Stimulated activated CD4-positive, alpha-beta T cell treated with anti-CD3 and anti-CD28 coated beads, TNF-alpha, amount 100 ng/mL, for 1 hour (primary cell): ENCODE measurements at places on chromosomes 5 and 9.

- no peak for DNase-seq
Observed at GRCh38 chr9:33297432-33297831, 7.1 kb downstream of the NFX1 start.

- no peak for DNase-seq
Observed at GRCh38 chr9:107760469-107761242, 271.1 kb upstream of the KLF4 start.

DNA sequence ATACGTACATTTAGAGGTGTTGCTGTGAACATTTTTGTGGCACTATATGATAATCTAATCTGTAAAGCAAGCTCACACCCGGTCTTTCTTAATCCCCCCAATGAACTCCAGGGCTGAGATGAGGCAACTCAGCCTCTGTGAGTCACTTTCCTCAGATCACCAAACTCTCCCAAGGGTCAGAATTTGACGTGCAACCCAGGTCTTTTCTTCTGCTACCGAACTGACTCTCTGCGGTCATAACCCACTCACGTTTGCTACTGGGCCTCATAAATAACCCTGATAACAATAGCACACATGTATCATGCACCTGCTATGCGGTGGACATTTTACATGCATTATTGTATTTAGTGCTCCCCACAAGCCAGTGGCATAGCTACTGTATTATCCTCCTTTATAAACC lies 153.1 kb downstream of the DROSHA start:
- DNase-seq, result no peak

DNA sequence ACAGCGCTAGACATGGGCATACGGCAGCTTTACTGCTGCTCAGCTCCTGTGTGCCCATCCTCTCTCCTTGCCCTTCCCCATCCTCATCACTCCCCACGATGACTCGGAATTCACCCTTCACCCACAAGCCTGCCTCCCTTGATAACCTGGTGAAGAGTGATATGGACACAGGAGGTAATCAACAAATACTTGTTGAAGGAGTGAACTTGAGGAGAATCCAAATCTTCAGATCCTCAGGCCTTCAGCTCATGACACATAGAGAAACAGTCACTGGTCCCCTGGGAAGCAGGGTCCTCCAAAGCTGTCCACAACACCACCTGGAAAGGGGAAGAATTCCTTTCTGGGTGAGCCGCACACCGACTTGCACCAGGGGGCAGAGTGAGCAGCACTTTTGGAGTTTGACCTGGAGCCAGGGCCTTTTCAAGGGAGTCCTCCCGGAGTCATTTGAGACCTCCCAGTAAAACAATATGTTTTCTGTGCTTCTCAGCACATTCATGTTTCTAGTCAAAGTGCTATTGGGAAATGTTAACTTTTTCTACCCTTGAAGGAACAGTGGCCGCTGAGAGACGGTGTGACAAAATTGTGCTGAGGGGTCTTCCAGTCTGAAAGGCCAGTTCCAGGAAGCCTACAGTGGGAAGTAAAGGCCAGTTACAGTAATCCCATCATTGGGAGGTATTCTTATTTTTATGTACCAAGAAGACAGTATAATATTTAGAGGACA lies 332.3 kb downstream of the CWC27 start:
- no peak for DNase-seq

DNA sequence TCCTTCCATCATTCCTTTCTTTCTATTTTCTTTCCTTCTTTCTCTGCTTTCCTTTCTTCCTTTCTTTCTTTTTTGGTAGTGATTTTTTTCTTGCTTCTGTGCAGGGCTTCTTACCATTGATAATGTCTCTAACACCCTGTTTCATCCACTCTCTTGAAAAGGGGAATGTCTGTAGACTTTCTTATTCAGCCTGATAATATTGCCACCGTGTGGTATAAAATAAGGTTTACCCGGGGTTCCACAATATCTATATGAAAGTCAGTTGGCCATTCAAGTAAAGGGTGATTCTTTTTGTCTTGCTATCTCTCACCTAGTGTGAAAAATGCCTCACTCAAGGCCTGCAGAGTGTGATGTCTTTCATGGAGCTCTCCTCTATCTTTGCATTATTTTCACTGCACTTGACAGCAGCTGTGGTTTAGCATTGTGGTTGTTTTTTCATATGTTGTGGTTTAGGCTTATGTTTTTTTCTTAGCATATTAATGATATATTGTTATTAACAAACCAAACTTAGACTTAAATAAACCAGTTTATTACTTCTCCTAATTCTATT lies 153.9 kb downstream of the CSNK1G3 start:
- DNase-seq, result no peak

DNA sequence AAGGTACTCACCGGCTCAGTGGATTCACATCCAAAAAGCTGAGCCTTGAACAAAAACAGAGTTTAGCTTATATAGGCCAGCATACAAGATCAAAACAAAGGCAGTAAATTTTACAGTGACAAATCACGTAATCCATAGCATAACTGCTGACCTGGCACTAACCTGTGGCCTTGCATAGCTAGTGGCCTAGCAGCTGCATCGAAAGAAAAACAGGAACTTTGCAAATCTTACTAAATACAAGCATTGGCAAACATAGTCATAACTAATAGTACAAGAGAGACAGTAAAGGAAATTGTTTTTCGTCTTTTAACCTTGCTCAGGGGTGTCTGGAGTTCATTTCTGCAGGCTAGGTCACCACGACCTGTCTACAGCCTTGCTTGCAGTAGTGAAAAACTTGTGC lies 4.8 kb downstream of the HSDL2 start:
- DNase-seq, result no peak

GRCh38 chr5:24854850-24855249 lies 210.1 kb upstream of the CDH10 start:
- no peak for DNase-seq

DNA sequence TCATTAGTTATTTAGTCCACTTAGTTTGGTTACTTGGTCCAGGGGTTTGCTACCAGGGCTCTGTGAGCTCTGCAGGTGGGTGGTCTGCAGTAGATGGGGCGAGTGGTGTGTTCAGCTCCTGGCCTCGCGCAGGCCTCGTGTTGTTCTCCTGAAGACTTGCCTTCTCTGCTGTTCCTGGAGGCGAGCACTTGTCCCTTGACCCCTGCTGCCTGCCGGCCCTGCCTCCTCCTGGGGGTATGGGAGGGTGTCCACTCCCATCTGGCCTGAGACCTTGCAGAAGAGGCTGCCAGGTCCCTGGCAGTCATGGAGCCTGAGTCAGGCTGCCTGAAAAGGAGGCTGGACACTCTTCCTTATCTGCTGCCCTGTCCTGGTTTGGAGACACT lies 137.0 kb downstream of the CACNA1B start:
- DNase-seq, result no peak

DNA sequence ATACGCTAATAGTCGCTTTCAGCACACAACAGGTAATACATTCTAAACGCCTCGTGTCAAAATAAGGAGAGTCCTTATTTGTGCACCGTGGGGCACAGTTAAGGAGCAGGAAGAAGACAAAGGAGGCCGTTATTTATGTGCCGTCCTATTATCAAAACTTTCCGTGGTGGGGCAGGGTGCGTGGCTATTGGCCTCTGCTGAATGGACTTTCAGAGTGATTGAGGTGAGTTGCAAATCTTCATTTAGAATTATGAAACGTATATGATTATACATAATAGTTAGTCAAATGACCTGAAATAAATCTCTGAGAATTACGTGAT lies 833 bp downstream of the C5orf24 start:
- DNase-seq, result no peak

DNA sequence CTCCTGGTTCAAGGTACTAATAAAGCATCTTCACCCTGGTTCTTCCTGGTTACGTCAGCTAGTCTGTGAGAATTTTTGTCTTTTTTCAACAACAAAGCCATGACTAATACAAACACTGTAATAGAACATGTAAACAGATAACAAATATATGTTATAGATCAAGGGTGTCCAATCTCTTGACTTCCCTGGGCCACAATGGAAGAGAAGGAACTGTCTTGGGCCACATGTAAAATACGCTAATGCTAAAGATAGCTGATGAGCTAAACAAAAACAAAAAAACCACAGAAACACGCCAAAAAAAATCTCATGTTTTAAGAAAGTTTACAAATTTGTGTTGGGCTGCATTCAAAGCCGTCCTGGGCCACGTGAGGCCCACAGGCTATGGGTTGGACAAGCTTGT lies 124.5 kb upstream of the GNA14 start:
- DNase-seq, result no peak

GRCh38 chr9:136885950-136886578 lies at the start of gene TRAF2:
Gene TRAF2, plus strand, starts transcription at chr9:136886516. Its CDS starts 12,225 bp downstream, at chr9:136898741.
- DNase-seq, result peak; percentile 94

DNA sequence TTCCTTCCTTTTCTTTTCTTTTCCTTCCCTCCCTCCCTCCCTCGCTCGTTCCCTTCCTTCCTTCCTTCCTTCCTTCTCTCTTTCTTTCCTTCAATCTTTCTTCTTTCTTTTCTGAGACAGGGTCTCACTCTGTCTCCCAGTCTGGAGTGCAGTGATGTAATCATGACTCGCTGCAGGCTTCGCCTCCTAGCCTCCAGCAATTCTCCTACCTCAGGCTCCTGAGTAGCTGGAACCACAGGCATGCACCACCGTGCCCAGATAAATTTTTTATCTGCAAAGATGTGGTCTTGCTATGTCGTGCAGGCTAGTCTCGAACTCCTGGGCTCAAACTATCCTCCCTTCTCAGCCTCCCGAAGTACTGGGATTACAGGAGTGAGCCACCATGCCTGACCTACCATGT lies 81.4 kb downstream of the SPATA31C2 start:
- DNase-seq, result no peak

DNA sequence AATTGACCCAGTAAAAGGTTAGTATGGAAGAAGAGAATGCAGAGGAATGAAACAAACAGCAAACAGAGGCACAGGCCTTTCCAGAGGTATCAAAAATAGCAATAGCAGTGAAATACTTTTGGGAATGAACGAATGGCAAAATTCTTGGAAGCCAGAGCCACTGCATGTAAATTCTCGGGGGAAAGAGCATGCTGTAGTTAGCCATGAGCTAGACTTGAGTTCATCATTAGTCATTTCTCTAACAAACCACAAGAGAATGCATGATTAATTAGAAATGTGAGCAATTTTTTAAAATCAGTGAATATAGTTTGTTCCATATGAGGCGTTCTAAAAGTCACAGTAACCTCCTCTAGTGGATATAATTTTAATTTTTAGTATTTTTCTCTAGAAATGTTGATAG lies 170.3 kb upstream of the PRR16 start:
- no peak for DNase-seq

GRCh38 chr5:4766101-4766500 lies 374.0 kb upstream of the ADAMTS16 start:
- DNase-seq, result no peak

DNA sequence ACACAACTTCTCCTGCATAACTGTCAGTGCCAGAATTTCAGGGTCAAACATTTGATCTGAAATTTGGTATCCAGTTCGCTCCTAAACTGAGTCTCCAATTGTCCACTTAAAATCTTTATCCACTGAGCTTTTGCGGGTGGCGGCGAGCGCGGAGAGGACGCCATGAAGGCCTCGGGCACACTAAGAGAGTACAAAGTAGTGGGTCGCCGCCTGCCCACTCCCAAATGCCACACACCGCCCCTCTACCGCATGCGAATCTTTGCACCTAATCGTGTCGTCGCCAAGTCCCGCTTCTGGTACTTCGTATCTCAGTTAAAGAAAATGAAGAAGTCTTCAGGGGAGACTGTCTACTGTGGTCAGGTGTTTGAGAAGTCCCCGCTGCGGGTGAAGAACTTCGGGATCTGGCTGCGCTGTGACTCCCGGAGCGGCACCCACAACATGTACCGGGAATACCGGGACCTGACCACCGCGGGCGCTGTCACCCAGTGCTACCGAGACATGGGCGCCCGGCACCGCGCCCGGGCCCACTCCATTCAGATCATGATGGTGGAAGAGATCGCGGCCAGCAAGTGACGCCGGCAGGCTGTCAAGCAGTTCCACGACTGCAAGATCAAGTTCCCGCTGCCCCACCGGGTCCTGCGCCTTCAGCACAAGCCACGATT lies 913.7 kb upstream of the DMAC1 start:
- DNase-seq, result no peak

DNA sequence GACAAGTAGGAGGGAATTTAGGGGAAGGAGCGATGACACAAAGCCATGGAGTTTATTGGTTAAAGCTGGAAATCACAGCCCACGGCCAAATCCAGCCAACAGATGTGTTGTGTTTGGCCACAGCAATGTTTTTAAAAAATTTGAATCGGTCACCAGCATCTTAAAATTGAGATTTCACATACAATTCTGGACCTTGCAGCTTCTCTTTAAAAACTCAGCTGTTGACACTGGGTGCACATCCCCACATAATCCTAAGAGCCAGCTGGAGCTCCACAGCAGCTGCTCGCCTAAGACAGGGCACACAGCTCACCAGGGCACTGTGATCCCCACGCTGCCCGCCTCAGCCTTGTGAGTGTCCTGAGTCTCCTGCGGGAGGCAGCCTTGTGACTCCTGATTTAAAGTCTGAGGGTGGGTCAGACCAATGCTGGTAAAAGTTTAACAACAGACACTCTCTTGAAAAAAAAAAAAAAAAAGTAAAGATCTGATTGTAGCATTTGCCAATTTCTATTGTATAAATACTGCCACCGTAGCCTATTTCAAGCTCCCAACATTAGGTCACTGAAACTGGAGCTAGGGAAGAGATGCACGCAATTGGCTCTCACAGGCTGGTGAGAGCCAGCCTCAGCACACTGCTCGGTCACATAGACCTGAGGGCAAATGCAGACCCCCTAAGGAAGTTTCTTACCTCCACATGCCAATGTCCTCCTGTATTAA lies 124.8 kb downstream of the HSD17B3 start:
- no peak for DNase-seq

GRCh38 chr5:160020964-160021363 lies 12.0 kb downstream of the TTC1 start:
- no peak for DNase-seq

GRCh38 chr5:161105525-161105924 lies 253.5 kb upstream of the ATP10B start:
- no peak for DNase-seq
